ENCODE measurements at places on chromosomes 13 and 19.

- no peak for DNase-seq
Observed at GRCh38 chr13:24624363-24624762, 55.8 kb upstream of the ATP12A start.

GRCh38 chr13:97043302-97043701 lies 49.0 kb upstream of the OXGR1 start:
- DNase-seq = no peak

DNA sequence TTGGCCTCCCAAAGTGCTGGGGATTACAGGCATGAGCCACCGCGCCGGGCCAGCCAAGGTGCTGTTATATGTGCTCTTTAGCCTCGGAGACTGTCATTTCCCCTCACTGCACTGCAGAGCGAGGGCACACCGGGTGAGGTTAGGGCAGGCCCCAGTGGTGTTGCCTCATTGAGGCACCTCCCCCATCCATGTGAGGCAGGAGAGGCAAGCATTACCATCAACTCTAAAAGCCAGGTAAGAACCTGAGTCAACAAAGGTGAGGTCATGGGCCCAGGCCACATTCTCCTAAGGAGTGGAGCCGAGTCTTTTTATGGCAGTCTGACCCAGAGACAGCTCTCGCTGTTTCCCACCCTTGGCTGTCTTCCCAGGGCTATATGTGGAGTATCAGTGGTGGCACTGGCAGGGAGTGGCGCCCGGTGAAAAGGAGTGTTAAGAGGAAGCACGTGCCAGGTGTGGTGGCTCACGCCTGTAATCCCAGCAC lies 10.9 kb downstream of the B3GNT8 start:
- DNase-seq = no peak

DNA sequence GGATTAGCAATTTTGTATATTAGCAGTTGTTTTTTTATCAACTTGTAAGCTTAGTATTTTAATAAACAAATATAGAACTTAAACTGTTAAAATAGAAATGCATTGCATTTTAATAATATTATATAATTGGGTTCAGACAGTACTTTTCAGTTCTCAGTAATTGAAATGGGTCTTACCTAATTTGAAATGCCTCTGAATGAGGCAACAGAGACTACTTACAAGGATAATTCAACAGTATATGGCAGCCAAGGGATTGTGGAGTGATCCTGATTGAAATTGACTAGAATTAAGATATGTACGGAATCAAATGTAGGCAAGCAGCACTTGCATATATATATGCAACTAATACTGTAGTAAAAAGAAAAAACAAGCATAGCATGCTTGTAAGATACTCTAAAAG lies 1503.9 kb upstream of the MIR17HG start:
- DNase-seq = no peak

DNA sequence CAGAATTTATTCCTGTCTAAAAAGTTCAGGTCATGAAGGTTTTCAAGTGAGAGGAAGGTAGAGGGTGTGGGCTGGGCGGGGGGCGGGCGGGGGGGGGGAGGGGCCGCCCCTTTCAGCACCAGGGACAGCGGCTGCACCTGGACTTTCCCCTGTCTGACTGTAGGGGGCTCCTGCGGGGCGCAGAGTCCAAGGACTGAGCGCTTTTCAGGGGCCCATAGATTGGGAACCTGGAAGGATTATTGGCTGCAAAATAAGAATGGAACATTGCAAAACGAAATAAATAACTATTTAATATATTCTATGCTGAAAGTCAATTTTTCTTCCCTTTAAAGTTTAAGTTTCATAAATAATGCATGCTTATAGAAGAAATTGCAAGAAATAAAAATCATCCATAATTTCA lies 8.9 kb upstream of the CYP4F3 start:
- DNase-seq = no peak

DNA sequence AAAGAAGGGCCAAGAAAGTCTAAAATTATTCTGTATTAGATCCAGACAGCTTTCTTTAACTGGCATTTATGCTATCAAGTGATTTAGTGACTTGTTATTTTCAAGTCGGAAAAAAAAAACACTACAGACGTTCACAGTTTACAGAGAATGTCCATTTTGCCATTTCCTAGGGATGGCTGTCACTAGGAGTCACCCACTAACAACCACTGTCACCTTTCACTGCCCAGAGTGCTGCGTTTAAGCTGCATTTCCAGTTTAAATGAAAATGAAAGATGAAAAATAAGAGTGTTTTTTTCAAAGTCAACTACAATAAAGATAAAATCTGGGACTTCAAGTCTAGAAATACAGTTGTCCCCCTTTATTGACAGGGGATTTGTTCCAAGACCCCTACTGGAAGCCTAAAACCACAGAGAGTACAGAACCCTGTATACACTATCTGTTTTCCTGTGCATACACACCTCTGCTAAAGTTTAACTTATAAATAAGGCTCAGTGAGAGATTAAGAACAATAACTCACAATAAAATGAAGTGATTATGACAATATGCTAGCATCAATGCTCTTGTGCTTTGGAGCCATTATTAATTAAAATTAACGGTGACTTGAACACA lies 112.5 kb downstream of the SACS start:
- no peak for DNase-seq

DNA sequence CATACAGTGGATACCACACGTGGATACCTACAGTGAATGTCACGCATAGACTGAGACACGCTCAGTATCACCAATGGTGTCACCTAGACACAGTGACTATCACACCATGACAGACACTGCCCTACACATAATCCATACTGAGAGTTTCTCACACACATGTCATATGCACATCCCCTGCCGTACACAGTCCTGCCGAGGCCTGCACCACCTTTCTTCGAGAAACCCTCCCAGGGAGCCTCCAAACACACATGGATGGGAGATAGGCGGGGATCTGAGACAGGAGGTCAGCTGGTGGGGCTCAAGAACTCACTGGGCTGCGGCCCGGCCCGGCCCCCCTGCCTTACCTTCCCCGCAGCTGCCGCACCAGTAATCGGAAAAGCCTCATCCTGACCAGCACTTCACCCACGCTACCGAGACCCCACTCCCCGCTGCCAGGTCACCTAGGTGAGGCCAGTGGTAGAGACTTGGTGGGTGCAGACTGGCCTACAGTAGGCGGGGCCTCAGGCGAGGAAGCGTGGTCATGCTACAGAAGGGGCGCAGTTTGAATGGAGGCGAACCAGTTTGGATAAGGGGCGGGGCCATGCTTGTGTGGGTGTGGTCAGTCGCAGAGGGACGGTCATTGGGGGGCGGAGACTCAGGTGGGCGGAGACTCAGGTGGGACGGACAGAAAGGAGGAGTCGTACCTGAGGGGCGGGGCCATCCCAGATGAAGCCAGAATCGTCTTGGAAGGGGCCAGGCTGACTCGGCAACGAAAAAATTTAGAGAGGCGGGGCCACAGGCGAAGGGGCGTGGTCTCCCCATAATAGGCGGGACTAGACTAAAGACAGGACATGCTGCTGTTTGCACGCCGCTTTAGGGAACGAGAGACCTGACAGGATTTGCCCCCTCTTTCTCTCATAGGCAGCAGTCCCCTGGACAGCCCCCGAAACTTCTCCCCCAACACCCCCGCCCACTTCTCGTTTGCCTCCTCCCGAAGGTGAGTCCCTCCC lies 2.1 kb downstream of the MAST1 start:
- DNase-seq = peak; percentile 87

GRCh38 chr19:40157059-40157458 lies 34.2 kb upstream of the MAP3K10 start:
- DNase-seq = no peak

DNA sequence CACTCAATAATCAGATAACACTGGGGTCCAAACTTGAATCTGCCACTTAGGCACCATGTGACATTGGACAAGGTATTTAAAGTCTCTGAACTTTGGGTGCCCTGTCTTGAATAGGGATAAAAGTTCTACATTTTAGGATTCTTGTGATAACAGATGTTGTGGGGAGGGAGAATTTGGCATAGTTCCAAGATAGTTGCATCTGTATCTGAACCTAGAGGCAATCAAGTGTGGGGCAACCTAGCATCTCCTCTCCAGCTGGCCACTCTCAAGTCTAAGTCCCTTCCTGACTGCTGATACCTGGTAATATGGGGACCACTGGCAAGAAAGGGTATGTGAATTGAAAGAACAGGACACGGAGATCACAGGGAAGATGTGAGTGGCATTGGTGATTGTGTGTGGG lies 256.1 kb downstream of the FOXO1 start:
- DNase-seq = no peak

DNA sequence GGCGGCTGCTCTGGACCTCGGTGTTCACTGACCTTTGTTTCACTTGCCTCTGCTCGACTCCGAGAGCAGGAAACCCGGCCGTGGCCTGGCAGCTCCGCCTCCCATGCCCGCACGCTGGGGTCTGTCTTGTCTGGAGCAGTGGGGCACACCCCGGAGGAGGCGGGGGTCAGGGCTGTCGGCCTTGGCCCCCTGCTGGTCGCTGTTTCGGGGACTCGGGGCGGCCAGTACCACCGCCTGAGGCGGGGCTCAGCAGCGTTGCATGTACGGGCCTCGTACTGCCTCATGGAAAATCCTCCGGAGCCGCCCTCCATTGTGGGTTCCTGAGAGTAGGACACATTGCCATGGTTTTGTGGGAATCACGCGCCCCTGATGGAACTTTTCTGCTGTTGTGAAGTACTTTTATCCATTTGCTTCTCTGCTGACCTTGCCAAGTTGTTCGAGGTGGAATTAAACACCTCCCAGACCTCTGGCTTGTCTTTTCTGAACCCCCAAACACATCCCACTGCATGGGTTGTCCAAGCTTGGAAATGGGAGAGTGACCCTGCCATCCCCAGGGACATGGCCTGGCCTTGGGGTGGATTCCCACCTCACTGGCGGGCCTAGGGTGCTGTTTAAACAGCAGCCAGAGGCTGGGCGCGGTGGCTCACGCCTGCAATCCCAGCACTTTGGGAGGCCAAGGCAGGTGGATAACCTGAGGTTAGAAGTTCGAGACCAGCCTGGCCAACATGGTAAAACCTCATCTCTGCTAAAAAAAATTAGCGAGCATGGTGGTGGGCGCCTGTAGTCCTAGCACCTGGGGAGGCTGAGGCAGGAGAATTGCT lies 5.5 kb upstream of the NDUFS7 start:
- DNase-seq = no peak

GRCh38 chr13:85521657-85522056 lies 277.6 kb downstream of the SLITRK6 start:
- no peak for DNase-seq

DNA sequence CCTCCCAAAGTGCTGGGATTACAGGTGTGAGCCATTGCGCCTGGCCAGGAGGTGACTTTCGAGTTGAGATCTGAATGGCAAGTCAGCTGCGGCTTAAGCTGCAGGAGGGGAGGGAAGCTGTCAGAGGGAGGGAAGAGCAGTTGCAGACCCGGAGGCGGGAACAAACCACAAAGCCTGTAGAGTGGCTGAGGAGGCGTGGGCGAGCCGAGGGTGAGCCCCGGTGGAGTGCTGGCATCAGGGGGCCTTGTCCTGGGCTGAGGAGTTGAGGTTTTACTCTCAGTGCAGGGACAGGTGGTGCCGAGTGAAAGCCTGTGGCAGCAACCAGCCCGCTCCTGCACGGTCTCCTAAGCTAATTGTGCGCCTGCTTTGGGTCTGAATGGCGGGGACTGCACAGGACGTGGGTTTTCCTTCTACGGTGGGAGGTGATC lies 24.2 kb downstream of the PPP1R37 start:
- no peak for DNase-seq

GRCh38 chr19:9782338-9782737 lies 13.8 kb upstream of the ZNF846 start:
- DNase-seq = no peak

DNA sequence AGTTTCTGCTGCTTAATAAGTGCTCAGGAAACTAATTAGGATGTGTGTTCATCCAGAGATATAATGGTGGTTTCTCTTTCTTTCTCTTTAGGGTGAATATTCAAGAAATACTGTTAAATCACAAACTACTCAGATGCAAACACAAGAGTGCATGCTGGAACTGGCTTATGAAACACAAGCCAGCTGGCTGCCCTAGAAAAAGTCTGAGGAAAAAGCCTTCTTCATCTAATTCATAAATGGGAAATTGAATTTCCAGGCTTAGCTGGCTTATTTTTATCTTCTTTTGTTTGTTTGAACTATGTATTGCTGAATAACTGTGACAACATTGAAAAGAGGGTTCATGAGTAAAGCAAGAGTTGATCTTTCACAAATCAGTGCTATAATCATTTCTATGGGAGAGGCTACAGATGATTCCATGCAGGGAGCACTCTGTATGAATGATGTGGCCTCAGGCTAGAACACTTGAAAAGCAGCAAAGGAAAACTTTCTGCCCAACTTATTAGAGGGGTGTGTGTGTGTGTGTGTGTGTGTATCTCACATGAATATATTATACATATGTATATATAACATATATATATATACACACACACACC lies 69.8 kb upstream of the SCEL start:
- DNase-seq = no peak

- no peak for DNase-seq
Observed at GRCh38 chr19:44992336-44993163, 8.7 kb upstream of the RELB start.

GRCh38 chr19:369876-370275 lies 25.3 kb upstream of the MIER2 start:
- DNase-seq = peak; percentile 44

DNA sequence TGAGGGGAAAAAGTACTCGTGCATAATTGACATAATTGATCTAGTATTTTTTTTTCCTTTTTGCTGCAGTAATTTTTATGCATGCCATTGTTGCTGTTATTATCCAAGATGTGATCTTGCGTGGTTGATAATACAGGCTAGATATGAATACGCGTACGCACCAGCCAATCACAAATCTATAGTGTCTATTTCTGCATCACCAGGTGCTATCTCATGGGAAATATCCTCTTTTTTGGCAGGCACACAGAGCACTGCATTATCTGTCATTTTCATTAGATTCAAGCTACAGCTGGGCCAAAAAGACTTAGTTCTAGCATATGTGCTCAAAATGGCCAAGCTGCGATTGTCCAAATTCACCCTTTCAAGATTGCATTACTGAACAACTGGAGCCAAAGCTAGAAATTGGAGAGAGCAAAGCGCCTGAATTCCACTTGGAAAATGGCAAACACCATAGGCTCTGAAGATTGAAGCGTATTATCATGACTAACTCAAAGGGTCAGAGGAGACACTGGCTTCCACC lies 181.1 kb downstream of the TSHZ3 start:
- DNase-seq = no peak

DNA sequence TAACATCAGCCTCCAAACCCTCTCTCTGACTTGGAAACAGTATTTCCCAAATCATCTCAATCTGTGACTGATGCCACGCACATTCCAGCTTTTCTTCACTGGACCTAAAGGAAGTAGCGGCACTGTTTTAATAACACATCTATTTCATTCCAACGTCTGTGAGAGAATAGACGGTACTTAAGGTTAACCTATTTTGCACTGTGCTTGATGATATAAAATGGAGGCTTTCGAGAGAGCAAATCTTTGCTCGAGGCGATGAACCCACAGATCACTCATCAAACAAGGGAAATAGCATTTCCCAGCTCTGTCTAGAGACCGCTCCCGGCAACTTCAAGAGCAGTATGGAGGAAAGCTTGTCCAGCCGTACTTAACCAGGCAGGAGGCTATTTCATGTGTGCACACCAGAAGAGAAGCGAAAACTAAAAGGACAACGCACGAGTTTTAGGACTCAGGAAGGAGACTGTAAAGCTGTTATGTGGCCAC lies 2.9 kb downstream of the UBL3 start:
- DNase-seq = no peak

Data from type B pancreatic cell (in vitro differentiated cells).